ENCODE measurements at places on chromosomes 1 and 21. TPM values are rescaled to one million over a fixed set of nuclear protein-coding genes. Genes with fewer than 3 reads are reported as not detected.

Gene FAM167B
- total RNA-seq, result 5.3 TPM

Gene COL24A1
- total RNA-seq, result not detected

Gene KRTAP21-1
- not detected for total RNA-seq

Gene NFYC
- total RNA-seq, result 38.0 TPM

Gene HSD3B1
- not detected for total RNA-seq

Gene PPIAL4G
- 0.09 TPM for total RNA-seq

Gene GBP3
- total RNA-seq, result not detected

Gene DDAH1
- total RNA-seq, result 23.1 TPM

Gene SLAMF6
- not detected for total RNA-seq

Gene RYR2
- total RNA-seq, result 0.90 TPM

Gene RUNX3
- total RNA-seq, result not detected

Gene PTCH2
- 0.09 TPM for total RNA-seq

Gene DIO1
- not detected for total RNA-seq

Gene TNNI3K
- 1.9 TPM for total RNA-seq

All from neural progenitor cell (in vitro differentiated cells).